Natural killer cell treated with Interleukin-12 subunit alpha and Interleukin-12 subunit beta and Interleukin-15 and Interleukin-18, amount 100 ng/mL, for 72 hours (primary cell): ENCODE measurements at places on chromosomes 2 and 18.

- DNase-seq = no peak
These were observed 448.7 kb upstream of the HNRNPA3 start for GRCh38 chr2:176763851-176764404.

- no peak for DNase-seq
These were observed 4.5 kb upstream of the GKN1 start for GRCh38 chr2:68969736-68970490.

- DNase-seq = no peak
These were observed 274.7 kb downstream of the ZNF521 start for GRCh38 chr18:25077038-25077943.

GRCh38 chr18:76834379-76834778 lies 12.0 kb downstream of the ZNF236 start:
- no peak for DNase-seq

DNA sequence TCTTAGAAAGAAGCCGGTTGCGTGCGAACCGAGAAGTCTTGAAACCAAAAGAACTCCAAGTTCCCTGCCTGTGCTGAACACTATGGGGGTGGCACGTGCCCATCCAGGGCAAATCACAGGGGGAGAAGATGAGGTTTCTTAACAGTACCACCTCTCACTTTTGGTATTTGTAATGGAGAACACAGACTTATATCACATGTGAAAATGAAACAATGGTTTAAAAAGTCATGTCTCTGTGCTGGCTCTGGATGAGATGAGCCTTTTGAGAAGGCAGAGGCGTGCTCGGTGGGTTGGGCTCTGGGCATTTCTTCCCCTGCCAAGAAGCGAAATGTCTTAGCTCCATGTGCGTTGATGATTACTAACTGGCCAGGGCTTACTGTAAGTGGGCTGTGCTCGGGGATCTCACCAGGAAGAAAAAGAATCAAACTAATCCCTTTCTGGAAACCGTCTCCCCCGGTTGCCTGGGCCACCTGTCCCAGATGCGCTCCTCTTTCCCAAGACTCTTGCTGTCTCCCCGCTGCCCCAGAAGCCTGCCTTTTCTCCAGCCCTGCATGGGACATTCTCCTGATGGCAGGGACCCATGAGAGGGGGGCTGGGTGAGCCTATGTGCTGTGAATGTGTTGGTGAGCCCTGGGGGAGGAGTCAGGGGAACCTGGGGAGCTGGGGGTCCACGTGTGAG lies 252.9 kb downstream of the PRKCE start:
- no peak for DNase-seq

- no peak for DNase-seq
These were observed 1.1 kb downstream of the RPL37A start for GRCh38 chr2:216499641-216500218.

GRCh38 chr18:32333781-32334180 lies 136.9 kb downstream of the GAREM1 start:
- DNase-seq = no peak

- DNase-seq = no peak
These were observed 247.4 kb upstream of the CHAC2 start for GRCh38 chr2:53519918-53520841.

GRCh38 chr18:58534535-58535301 lies 94.2 kb downstream of the ALPK2 start:
- no peak for DNase-seq

GRCh38 chr2:218885981-218886947 lies 5.6 kb downstream of the WNT10A start:
- DNase-seq = no peak

GRCh38 chr2:162490052-162490717 lies 146.3 kb downstream of the GCA start:
- no peak for DNase-seq

DNA sequence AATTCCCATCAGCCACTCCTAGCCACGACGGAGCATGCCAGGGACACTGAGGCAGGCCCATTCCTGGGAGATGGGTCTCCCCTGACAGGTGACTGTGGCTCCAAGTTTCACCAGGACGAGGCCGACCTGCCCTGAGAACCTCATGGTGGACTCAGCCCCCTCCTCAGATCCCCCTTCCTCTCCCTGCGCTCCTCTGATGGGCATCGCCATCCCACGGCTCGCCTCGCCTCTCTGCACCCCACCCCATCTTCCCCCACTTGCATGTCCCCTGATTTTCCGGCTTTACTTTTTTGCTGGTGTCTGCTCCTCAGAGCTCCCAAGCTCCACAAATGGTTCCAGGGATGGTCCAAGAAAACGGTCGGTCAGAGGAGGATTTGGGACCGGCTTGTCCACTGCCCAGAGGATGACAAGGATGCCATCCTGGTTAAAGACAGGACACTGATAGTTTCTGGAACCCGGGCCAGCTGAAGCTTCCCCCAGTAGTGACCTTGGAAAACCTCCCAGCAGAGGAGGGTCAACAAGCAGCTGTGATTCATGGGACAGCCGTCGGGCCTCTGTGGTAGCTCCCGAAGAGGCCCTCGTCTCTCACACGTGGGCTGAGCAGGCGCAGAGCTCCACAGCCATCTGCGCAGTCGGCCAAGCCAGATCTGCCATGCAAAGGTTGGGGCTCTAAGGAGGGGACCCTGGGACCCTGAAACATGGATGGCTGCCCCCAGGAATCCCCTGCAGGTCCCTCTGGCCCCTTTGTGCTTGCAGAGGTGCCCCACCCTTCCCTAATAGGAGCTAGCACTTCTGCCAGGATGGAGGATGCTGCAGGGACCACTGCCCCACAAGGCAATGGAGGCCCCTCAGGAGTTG lies 87.8 kb upstream of the SLC66A3 start:
- no peak for DNase-seq

GRCh38 chr18:14776801-14777200 lies 28.8 kb downstream of the ANKRD30B start:
- no peak for DNase-seq

DNA sequence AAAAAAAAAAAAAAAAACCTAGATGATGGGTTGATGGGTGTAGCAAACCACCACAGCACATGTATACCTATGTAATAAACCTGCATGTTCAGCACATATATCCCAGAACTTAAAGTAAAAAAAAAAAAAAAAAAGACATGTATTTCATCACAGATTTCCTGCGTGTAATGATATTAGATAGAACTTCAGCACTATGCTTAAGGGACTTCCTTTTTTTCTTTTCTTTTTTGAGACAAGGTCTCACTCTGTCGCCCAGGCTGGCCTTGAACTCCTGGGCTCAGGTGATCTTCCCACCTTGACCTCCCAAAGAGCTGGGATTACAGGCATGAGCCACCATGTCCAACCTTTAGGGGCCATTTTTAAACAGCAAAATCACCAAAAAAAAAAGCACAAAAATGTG lies 42.0 kb downstream of the NEURL3 start:
- no peak for DNase-seq

DNA sequence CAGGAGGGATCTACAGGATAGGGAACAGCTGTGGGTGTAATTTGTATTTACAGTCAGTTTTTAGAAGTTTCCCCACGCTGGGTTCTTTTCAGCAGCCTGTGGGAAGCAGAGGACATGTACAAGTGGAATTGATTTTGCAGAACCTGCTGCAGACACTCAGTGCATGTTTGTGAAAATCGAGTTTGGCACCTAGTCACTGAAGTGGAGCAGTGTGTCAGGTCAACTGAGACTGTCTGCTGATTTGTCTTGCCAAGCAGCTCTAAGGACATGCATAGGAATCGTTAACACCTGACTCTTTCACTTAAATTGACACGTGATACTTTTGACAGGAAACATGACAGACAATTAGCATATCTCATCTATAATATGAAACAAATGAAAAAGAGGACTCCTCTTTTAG lies 416.6 kb downstream of the TMX3 start:
- no peak for DNase-seq

- no peak for DNase-seq
These were observed at the start of gene BCL11A for GRCh38 chr2:60553495-60554073. BCL11A (minus strand) TSS chr2:60553654; CDS start chr2:60553270, 384 bp downstream.

DNA sequence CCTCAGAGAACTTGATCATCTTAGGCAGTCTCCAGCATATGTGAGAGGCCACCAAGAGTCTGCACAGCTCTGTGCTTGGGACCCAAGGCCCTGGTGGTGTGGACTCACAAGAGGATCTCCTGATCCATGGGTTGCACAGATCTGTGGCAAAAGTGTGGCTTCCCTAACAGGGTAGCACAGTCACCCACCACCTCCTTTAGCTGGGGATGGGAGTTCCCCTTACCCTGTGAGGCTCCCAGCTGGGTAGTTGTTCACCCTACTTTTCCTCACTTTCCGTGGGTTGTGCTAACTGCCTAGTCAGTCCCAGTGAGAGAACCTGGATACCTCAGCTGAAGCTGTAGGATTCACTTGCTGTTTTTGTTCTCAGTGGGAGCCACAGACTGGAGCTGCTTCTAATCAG lies 123.7 kb downstream of the FTCDNL1 start:
- no peak for DNase-seq

- DNase-seq = peak; percentile 71
These were observed 61.8 kb downstream of the CXCR4 start for GRCh38 chr2:136055929-136056688.

GRCh38 chr2:207165121-207166038 lies at the start of gene KLF7:
KLF7 (minus strand) TSS chr2:207165948; CDS start chr2:207165568, 380 bp downstream.
- no peak for DNase-seq

GRCh38 chr18:48904091-48904490 lies 46.7 kb downstream of the SMAD7 start:
- no peak for DNase-seq

DNA sequence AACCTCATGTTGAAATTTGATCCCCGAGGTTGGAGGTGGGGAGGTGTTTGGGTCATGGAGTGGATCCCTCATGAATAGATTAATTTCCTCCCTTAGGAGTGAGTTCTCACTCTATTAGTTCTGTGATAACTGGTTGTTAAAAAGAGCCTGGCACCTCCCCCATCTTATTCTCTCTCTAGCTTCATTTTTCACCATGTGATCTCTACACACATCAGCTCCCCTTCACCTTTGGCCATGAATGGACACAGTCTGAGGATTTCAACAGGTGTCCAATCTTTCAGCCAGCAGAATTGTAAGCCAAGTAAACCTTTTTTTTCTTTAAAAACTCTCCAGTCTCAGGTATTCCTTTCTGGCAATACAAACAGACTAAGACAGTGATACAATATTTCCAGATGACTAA lies 602.0 kb upstream of the FAM98A start:
- DNase-seq = no peak
